ENCODE measurements at places on chromosomes 2 and 18.

DNA sequence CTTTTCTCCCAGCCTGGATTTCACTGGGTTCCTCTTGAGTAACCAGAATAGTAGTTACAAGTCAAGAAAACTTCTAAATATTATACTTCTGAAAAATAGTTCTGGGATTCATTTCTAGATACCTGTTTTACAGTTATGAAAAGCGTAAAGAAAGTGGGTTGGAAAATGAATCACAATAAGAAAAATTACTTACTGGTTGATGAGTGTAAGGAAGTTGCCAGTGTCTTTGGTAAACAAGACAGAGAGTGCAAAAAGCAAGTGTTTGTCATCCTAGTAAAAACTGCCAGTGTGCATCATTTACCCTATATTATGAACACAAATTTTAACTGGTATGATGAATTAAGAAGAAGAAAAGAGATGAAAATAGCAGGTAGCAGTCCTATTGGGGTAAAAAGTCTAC, 88.9 kb downstream of the R3HDM1 start:
- no peak for DNase-seq

GRCh38 chr18:29326214-29326613, 1149.3 kb upstream of the CDH2 start:
- DNase-seq = no peak

GRCh38 chr2:240989451-240990265, 8.8 kb upstream of the SNED1 start:
- no peak for DNase-seq

GRCh38 chr18:10182009-10182624, 268.3 kb downstream of the VAPA start:
- DNase-seq = peak; percentile 79

DNA sequence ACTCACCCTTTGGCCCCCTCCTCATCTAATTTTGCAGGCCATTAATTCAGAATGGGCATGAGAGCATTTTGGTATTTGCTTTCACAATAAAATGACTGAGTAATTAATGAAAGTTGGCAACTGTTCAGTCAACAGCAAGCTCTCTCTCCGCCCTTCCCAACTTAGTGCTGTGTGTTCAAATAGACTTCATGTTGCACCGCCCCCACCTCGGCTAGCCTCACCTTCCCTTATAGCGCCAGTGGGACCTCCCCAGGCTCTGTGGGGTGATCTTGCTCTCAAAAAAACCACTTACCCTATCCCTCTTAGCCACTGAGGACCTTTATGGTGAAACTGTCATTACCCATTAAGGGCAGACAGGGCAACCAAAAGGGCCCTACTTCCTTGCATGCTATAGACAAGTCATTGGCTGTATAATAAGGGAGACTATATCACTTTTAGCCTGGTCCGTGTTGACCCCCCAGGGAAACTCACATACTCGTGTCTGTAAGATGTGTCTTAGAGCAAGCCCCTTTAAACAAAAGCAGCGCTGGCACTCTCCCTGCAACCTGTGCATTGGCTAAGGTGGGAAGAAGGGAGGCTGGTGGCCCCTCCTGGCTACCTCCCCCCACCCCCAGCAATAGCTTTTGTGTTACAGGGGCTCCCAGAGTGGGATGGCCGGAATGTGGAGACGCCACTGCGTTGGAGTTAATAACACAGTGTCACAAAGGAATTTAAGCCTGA, 15.2 kb downstream of the EN1 start:
- no peak for DNase-seq

GRCh38 chr2:155308367-155309009, 610.0 kb downstream of the KCNJ3 start:
- DNase-seq = no peak

- DNase-seq = no peak
These were observed 23.7 kb downstream of the KIAA2012 start for GRCh38 chr2:202096736-202097135.

DNA sequence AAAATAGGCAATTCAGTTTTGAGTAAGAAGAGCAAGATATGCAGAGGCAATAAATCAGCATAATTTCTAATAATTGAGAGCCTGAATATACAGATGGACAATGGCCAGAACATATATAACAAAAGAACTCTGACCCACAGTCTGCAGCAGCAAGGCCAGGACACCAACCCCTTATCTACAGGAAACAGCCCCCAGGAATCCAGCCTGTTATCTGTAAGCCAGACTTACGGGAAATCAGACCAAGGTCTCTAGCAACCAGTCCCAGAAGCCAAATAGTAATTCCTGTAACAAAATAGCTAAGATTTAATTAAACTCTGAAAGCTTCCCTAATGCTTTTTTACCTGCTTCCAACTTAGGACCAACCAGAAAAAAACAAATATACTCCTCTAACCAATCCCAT, 434.5 kb upstream of the GYPC start:
- no peak for DNase-seq

DNA sequence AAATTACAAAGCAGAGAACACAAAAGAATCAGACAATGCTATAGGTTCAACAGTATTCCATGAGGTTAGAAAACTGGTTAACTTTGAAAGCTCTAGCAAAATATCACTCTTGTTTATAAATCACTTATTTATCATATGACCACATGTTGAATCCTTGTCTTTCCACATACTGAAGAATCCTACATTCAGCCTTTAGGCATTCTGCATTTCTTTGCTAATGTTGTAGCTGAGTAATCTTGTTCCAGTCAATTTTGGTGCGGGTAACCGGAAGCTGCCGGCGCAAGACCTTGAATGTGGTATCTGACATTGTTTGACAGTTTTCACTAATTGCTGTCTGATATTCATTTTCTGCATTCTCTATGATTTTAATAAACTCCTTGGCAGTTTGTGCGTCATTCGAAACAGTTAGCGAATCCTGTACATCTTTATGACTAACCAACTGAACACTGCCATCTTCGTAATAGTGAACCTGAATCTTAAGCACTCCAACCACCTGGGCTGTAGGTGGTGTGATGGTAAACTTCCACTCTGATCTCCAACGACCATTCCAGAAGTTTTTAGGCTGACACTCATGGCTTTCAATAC, 154.1 kb downstream of the BAZ2B start:
- DNase-seq = no peak

- DNase-seq = no peak
These were observed 37.4 kb upstream of the KLHL29 start for GRCh38 chr2:23347471-23348092.

- DNase-seq = no peak
These were observed 139.8 kb downstream of the HNMT start for GRCh38 chr2:138104071-138104470.

DNA sequence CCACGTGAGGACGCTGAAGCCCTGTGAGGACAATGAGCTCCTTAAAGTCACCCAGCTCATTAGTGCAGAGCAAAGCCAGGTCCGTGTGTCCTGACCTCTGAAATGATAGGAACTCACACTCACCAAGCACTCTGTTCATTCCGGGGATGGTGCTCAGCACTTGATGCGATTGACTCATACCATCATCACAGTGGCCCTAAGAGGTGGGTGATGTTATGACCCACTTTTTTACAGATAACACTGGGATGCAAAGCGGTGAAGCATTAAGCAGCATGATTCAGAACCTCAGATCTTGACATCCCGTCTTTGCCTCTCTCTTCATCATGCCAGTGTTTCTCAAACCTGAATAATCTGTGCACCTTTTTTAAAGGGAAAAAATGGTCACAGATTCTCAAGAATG, 234.8 kb downstream of the ALPK2 start:
- no peak for DNase-seq

- no peak for DNase-seq
These were observed 152.2 kb downstream of the INHBB start for GRCh38 chr2:120498121-120498520.

DNA sequence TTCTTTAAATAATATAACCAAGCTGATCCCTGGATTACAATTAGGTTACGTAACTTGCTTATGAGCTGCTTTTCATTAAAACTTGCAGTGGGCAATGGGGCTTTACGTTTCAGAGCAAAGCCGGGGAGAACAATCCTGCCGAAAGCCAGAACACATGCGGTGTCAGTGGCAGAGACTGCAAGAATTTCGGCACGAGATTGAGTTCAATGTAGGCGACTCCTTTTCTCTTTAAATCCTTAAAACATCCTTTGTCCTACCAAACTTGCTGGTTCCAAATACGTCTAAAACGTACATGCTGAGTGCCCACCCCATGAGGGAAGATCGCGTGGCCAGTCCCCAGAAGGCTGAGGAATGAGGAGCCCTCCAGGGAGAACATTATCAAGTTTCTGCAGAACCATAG, 36.8 kb upstream of the NCOA1 start:
- no peak for DNase-seq

- DNase-seq = peak; percentile 14
These were observed 593 bp downstream of the ZNF514 start for GRCh38 chr2:95158891-95159619.

GRCh38 chr2:57880967-57881366, 165.6 kb upstream of the VRK2 start:
- DNase-seq = no peak

- DNase-seq = peak; percentile 10
These were observed 369.0 kb downstream of the EPHA4 start for GRCh38 chr2:221203125-221203524.

DNA sequence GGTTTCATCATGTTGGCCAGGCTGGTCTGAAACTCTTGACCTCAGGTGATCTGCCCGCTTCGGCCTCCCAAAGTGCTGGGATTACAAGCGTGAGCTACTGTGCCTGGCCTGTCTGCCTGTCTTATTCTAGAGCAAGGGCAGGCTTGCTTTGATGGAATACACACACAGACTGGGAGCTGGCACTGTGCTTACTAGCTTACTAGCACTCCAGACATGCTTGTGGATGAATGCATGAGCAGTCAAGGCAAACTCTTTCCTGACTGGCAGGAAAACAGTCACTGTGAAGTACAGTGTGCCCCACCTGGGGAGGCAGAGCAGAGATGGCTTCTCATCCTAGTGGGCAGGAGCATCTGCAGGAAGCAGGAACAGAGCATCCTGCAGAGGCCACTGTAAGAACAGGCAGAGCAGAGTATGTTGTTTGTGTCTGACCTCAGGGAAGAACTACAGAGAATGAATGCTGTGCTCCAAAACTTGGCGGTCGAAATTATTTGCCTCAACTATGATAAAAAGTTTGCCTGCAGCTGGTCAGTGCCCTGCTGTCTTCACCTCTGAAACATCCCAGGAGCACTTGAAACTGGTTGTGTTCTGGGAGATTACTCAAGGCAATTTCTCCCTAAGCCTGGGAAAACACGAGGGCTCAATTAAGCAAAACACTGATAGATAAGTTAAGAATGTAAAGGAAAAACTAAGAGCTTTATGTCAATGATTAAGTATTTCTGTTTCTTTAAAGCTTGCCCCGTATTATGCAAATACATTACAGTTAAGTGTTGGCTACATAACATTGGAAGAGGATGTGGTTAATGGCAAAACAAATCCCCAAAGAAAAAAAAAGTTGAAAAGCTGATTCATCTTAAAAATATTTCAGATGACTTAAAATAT, 102.4 kb downstream of the VAPA start:
- no peak for DNase-seq

GRCh38 chr2:192190474-192190873, 4.3 kb downstream of the TMEFF2 start:
- DNase-seq = peak; percentile 30

DNA sequence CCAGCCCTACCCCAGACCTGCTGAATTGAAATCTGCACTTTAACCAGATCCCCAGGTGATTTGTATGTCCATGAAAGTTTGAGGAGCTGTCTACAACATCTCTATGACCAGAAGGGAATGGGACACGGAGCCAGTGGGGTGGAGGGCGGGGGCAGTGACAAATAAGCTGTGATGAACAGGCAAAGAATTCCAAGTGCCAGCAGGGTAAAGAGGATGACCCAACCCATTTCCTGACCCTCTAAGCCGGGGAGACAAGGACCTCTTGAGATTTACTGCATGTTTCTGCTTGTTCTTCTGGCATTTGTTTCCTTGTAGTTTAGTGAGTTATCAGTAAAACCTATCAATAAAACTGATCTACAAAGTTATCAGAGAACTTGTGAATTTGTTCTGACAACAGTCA, 8.7 kb downstream of the TET3 start:
- no peak for DNase-seq

DNA sequence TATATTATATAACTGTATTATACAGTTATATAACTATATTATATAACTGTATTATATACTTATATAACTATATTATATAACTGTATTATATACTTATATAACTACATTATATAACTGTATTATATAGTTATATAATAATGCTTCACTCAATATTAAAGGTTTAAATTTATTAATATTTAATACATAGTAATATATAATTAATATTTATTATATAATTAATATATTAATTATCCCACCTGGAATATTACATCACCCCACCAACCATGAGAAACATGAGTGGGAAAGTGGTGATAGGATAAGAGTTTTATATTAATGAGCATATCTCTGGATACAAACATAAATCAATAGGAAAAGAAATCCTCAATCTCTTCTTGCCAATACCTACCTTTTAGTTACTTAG, 487.1 kb upstream of the LRRTM4 start:
- DNase-seq = no peak

DNA sequence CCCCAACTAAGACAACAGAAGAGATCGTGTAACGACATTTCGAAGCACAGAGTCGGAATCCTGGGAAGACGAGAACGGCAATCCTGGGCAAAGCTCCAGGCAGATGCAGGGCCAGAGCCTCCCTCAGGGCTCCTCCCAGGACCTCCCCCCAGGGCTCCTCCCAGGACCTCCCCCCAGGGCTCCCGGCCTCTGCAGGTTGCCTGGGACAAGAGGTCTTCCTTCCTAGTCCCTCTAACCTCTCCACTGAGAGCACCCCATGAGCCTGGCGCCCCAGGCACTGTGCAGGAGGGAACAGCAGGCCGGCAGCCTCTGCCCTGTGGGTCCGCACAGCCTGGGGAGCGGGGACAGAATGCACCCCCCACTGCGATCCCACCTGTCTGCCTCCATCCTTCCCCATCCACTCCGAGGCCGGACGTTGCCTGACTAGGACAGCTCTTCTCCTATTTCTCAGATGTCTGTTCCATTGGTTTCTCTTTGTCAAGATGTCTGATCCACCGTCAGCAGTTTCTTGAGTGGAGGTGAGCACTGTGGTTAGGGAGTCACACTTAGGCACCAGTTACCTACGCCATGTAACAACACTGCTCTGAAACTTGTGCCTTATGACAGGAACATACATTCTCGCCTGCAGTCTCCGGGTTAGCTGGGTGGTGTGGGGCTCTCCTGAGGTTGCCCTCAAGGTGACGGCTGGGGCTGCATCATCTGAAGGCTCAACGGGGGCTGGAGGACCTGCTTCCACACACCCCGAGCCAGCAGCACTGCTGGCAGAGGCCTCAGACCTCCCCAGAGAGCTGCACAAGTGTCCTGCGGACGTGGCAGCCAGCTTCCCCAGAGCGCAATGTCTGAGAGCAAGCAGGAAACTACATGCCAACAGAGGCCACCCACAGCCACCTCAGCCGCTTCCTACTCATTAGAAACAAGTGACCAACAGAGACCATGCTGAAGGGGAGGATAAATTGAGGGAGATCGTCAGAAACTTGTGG, 28.9 kb downstream of the ADI1 start:
- DNase-seq = peak; percentile 74

DNA sequence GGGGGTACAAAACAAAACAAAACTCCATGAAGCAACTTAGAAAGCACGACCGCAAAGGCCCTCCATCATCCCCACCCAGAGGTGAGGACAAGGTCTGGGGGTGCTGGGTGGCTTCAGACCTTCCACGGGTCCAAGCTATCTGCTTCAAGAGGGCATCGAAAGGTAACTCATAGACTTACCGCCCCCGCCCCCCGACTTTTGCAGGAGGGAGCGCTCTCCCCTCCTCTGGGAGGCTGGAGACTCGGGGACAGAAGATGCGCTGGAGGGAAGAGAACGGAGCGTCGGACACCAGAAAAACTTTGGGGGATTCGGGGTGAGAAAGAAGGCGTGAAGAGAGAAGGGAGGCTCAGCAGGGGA, 300 bp upstream of the STON1 start:
- peak; percentile 21 for DNase-seq

GRCh38 chr2:62266433-62267038, 70.6 kb downstream of the B3GNT2 start:
- no peak for DNase-seq

- DNase-seq = no peak
These were observed 128.4 kb downstream of the IKZF2 start for GRCh38 chr2:213022987-213023386.
